ENCODE measurements at places on chromosomes 6 and 20. TPM values are rescaled to one million over a fixed set of nuclear protein-coding genes. Genes with fewer than 3 reads are reported as not detected.

Gene LTB
- total RNA-seq: not detected

Gene PTPRT
- total RNA-seq: 26.9 TPM

Gene NRSN2
- total RNA-seq: 26.1 TPM

Gene LY86
- 2.9 TPM for total RNA-seq

Gene MUCL3
- total RNA-seq: not detected

Gene GNMT
- not detected for total RNA-seq

DNA sequence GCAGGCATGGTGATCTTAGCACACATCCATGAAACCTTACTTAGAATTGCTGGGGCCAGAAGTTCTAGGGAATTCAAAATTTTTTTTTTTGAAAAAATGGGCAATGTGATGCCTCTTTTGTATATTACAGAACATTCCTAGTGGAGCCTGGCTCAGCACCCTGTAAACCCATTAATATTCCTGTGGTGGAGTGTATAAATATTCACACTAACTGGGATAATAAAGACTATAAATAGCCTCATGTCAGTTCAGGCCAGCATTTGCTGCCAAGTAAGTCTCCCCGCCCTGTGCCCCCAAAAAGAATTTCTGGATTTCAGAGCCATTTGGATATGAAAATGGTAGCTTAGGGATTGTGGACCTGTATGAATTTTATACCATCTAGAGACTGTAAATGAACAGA lies 14.8 kb downstream of the BANF2 start:
- DNase-seq: no peak

- DNase-seq: peak; percentile 63
Observed at GRCh38 chr20:39081255-39081654, 119.1 kb downstream of the DHX35 start.

DNA sequence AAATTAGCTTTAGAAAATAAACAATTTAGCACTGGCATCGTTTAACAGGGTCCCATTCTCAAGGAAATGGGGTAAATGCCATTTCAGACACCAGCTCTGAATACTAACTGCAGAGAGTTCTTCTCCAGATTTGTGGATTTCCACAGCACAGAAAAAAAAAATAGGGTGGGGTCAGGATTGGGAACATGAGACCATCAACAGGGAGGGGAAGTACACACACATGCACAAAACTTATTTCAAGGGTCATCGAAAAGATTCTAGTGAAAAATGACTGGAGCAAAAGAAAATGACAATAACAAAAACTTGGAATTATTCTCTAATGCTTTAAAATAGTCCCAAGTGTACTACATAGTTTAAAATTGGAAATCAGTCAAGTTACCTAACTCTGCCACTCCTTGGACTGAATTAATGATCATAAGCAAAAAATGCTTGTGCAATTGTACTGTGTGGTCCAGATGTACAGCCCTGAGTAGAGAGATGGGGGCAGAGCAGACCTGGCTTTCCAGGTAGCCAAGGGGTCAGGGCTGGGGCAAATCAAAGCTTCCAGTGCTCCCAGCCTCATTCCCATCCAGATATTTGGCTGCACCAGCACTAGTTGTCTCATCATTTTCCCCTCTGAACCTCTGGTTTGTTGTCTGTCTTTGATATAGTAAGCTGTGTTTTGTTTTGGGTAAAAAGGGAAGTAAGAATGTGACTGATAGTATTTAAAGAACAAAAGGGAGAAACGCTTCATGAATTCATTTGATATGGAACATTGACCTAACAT lies 152.4 kb downstream of the SOBP start:
- no peak for DNase-seq

- DNase-seq: no peak
Observed at GRCh38 chr6:79964607-79965081, 17.3 kb upstream of the ELOVL4 start.

DNA sequence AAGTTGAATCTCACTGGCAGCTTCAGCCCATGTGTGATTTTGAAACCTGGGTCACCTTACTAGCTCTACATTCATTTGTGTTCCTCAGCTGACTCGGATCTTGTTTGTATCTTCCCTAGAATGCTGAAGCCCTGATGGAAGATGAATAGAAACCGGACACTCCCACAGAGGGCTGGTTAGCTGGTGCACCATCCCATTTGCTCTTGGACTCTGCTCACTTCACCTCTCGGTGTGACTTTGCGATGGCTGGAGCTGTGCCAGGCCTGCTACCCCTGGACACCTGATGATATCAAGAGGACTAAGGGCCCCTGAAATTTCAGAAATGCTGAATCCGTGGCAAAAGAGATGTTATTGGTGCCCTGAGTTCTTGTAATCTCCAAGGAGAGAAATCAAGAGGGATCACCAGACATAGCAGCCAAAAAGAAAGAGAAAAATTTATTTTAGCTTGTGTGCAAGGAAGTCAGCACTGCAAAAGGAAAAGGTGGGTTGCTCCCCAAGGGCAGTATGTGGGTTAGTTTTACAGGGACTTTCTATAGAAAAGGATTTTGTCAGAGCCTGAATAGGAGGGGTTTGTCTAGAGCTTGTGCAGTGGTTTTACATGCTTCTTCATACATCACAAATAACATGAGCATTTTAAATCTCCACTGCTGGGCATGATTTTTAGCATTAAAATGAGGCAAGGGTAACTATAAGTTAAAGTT lies 426.3 kb upstream of the NOX3 start:
- DNase-seq: no peak

DNA sequence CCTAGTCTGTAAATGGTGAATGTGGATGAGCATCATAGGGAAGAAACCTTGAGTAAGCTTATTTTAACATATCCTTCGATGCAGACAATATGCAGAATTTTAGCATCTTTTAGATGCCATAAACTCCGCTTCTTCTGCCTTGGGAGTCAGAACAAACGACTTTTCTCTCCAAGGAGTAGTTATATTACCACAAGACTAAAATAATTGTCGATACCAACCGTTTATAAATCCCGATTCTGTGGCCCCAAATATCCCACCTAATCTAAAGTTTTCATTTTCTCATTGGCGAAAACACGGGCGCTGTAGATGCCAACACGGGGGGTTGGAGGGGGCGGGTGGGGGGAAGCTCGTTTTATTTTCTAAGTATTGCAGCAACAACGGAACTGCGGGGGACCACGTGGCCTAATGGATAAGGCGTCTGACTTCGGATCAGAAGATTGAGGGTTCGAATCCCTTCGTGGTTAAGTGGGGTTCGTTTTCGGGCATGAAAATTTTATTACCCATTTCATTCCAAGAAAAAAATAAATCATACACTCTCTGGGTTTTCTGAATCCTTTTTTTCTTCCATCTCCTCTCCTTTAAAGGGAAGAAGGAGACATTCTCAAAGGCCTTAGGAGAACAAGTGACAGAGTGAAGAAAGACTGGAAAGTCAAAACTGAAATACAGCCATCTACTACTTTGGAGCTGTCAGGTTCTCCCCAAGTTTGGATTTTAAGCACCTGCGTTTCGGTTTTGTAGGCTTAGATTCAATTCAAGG lies 65.5 kb upstream of the BTN3A2 start:
- no peak for DNase-seq

DNA sequence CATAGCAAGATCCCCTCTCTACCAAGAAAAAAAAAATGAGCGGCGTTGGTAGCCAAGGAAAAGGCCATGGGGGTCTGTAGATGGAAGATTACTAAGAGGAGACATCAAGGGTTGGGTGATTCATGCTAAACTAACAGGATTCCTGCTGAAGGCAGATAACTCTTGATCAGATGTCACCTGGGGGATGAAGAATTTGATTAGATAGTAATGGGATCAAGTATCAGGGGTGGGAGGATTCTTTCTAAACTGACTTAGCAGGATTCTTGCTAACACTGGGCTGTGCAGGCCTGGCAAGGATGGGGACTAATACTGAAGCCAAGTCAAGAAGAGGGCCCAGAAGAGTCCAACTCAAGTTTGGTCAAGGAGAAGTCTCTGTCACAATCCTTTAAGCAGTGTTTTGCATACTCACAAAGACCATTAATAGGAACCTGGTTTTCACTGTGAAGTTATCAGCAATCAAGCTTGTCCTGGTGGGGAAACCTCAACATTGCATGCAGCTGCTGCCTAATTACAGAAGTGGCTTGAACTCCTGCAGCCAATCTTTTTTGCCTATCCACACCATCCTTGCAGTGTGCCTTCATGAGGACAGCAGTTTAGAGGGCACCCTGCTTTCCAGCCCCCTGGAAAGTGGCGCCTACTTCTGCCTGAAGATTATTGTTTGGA lies 61.3 kb downstream of the ANKRD6 start:
- DNase-seq: no peak

- DNase-seq: no peak
Observed at GRCh38 chr6:25478973-25479372, 173.0 kb upstream of the SCGN start.

DNA sequence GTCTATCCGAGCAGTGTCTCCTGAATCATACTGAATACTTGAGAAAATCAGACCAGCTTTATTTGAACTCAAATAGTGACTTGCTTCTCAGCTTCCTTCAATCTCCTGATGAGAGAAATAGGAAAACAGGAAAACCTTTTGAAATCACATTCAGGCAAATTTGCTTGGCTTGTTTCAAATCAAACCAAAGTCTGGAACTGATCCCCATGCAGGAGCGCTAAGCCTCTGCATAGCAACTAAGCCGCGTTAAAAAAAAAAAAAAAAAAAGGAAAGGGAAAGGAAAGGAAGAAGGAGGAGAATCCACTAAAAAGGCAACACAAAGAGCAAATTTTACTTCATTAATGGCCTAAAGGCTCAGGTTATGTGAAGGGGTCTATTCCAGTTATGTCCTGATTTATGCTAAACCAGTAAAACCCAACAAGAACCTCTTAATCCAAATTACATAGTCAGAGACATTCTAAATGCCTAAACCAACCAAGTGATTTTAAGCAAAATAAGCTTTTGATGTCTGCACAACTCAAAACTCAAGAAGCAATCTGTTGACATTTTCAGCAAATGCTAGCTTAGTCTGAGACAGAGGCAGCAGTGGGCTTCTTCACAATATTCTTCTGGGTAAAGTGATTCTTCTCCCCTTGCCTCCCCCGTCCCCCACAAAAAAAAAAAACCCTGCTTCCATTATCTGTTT lies 112.5 kb downstream of the SOBP start:
- DNase-seq: no peak

- DNase-seq: no peak
Observed at GRCh38 chr6:1346558-1347091, 34.7 kb downstream of the FOXQ1 start.

DNA sequence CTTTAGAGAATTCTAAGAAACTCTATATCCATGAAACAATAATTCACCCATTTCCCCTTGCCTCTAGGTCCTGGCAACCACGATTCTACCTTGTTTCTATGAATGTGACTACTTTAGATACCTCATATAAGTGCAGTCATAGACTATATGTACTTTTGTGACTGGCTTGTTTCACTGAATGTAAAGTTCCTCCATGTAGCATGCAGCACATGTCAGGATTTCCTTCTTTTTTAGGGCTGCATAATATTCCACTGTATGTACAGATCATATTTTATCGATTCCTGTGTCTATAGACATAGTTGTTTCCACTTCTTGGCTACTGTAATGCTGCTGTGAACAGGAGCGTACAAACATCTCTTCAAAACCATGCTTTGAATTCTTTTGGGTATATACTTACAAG lies 11.7 kb downstream of the EEF1E1 start:
- no peak for DNase-seq

DNA sequence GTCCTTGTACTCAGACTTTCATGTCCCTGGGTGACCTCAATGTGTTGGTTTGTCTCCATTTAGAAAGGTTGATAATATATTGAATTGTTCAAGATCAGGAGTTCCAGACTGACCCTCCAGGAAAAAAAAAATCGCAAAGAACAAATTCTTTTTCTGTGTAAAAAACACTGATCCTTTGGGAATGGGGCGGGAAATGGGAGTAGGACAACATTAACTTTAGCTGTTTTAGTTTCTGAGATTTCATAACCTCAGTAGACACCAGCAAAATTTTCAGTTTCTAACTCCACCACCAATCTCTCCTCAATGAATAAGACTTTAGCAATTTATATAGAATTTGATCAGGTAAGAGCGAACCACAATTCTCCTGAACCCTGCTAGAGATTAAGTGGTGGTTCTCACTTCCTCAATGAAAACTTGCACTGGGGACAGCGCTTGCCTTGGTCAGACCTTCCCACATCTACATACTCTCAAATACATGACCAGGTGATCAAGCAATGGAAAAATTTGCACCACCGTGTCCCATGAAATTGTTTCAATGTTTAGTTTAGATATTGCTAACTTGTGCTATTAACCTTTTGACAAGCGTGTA lies 231.2 kb upstream of the PLN start:
- no peak for DNase-seq
